ENCODE measurements at places on chromosomes 3 and 15. TPM values are rescaled to one million over a fixed set of nuclear protein-coding genes. Genes with fewer than 3 reads are reported as not detected.

AHSG gene
- total RNA-seq = not detected

FMN1 gene
- total RNA-seq = 23.3 TPM

OXTR gene
- 0.15 TPM for total RNA-seq

PAK6 gene
- total RNA-seq = under 0.01 TPM

CHAC1 gene
- total RNA-seq = 16.9 TPM

ITPKA gene
- 5.5 TPM for total RNA-seq

TRPM1 gene
- total RNA-seq = not detected

KLHDC8B gene
- 58.7 TPM for total RNA-seq

GABRR3 gene
- total RNA-seq = not detected

ARPP21 gene
- total RNA-seq = not detected

IQCH gene
- total RNA-seq = 8.7 TPM

PDE8A gene
- 25.0 TPM for total RNA-seq

PSTPIP1 gene
- total RNA-seq = 0.17 TPM

LRTM1 gene
- total RNA-seq = not detected

NLGN1 gene
- total RNA-seq = 3.3 TPM

DNAH12 gene
- under 0.01 TPM for total RNA-seq

MCF2L2 gene
- total RNA-seq = not detected

RPUSD3 gene
- 39.3 TPM for total RNA-seq

LTK gene
- 0.58 TPM for total RNA-seq

AGBL1 gene
- not detected for total RNA-seq

MEGF11 gene
- not detected for total RNA-seq

ZDHHC3 gene
- total RNA-seq = 93.9 TPM

QARS1 gene
- total RNA-seq = 442 TPM

CASR gene
- total RNA-seq = not detected

RAB6B gene
- 1.2 TPM for total RNA-seq

ATP13A5 gene
- total RNA-seq = not detected

B3GALNT1 gene
- total RNA-seq = 16.9 TPM

PLA2G4E gene
- under 0.01 TPM for total RNA-seq

ARL6 gene
- total RNA-seq = 10.9 TPM

ECE2 gene
- total RNA-seq = under 0.01 TPM

C3orf62 gene
- total RNA-seq = 1.3 TPM

ETV5 gene
- total RNA-seq = 36.5 TPM

LRRC31 gene
- total RNA-seq = not detected

EPHA3 gene
- total RNA-seq = 1.5 TPM

AADACL2 gene
- not detected for total RNA-seq

CERS3 gene
- not detected for total RNA-seq

MELTF gene
- 4.9 TPM for total RNA-seq

AQP9 gene
- not detected for total RNA-seq

CKMT1A gene
- not detected for total RNA-seq

GADL1 gene
- total RNA-seq = 0.33 TPM

CALML4 gene
- total RNA-seq = 3.6 TPM

AGTR1 gene
- 3.3 TPM for total RNA-seq

NFKBIZ gene
- 20.9 TPM for total RNA-seq

PLOD2 gene
- 66.2 TPM for total RNA-seq

SLC22A13 gene
- total RNA-seq = 1.2 TPM

MUSTN1 gene
- not detected for total RNA-seq

MYNN gene
- 21.0 TPM for total RNA-seq

EFL1 gene
- 35.1 TPM for total RNA-seq

VGLL3 gene
- 25.7 TPM for total RNA-seq

GHRL gene
- not detected for total RNA-seq

REC114 gene
- not detected for total RNA-seq

GOLGA8N gene
- 5.2 TPM for total RNA-seq

THBS1 gene
- total RNA-seq = 2,470 TPM

SMCO1 gene
- not detected for total RNA-seq

AMOTL2 gene
- total RNA-seq = 77.1 TPM

SGO1 gene
- 9.9 TPM for total RNA-seq
